ENCODE measurements at places on chromosomes 4 and X.

GRCh38 chrX:96314985-96315384 is 369.7 kb upstream of the DIAPH2 start:
- DNase-seq, result no peak

- DNase-seq, result no peak
These were observed 155.9 kb downstream of the APBB2 start for GRCh38 chr4:41058426-41058825.

GRCh38 chr4:2076908-2077536 is 17.9 kb downstream of the NAT8L start:
- DNase-seq, result no peak

DNA sequence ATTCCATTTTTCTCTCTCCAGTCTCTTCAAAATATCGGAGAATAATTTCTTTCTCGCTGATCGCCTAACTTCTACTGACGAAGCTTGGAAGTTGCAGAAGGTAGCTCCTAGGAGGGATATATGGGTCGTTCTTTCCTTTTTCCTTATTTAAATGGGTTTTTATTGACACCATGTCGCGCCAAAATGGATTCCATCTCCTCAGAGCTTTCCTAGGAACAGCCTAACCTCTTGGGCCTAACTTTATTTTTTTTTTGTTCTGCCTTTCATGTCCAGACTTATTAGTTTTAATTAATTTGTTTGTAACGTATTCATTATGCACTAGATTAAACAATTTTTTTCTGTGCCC is 359.4 kb upstream of the ZCCHC13 start:
- no peak for DNase-seq

- no peak for DNase-seq
These were observed 14.6 kb upstream of the SPRY1 start for GRCh38 chr4:123381996-123382395.

- no peak for DNase-seq
These were observed 755.4 kb upstream of the HTR2C start for GRCh38 chrX:113828470-113828869.

GRCh38 chr4:2470791-2471190 is 1.9 kb downstream of the RNF4 start:
- DNase-seq, result no peak

DNA sequence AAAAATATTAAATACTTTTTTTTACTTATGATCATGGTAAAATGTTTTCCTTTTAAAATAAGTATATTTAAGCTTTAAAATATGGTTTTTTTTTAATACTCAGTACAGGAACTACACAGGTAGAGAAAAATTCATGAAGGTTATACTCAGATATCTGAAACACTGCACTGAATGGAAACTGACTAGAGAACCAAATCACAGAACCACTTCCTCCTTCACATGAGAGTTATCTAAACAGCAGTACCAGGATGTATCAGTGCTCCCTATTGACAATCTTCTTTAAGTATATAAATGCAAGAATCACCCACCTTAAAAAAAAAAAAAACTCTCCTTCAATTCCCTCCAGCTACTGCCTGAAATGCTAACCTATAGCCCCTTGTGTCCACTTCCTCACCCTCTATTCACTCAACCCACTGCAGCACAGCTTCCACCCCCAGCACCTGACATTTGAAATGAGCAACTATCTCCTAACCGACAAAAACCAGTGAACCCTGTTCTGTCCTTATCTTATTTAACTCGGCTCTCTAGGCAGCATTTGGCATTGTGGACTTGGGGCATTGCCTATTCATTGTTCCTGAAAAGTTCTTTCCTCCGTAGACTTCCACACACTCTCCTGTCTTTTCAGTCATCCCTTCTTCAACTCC is 9.1 kb downstream of the SLC7A3 start:
- DNase-seq, result no peak

- no peak for DNase-seq
These were observed 325.8 kb downstream of the ARAP2 start for GRCh38 chr4:35918491-35918977.

- no peak for DNase-seq
These were observed 520 bp downstream of the ACOX3 start for GRCh38 chr4:8439914-8440491.

GRCh38 chrX:56763556-56764152 is 34.6 kb downstream of the NBDY start:
- DNase-seq, result no peak

- DNase-seq, result no peak
These were observed 25.4 kb upstream of the PPP1R2C start for GRCh38 chrX:42803320-42803719.

GRCh38 chrX:150365051-150365989 is 2.2 kb downstream of the MAMLD1 start:
- DNase-seq, result peak; percentile 11

DNA sequence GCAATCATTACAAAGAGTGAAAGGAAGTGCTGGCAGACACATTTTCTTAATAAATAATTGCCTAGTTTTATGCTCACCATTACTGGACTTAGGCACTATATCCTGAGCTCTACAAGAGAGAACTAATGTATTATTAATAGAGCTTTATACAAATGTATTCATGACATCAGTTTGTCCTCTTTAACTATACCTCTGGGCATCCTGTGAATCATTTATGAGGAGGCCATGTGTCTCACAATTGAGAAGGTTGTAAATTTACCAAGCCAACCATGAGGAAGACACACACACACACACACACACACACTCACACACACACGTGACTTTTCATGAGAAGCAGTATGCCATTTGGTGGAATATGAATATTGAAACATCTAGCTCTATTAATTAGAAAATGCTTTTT is 728.2 kb downstream of the ARAP2 start:
- no peak for DNase-seq

- DNase-seq, result no peak
These were observed 824 bp downstream of the TBC1D14 start for GRCh38 chr4:6910340-6910959.

- DNase-seq, result no peak
These were observed 12.7 kb downstream of the ART3 start for GRCh38 chr4:76087007-76087769.

DNA sequence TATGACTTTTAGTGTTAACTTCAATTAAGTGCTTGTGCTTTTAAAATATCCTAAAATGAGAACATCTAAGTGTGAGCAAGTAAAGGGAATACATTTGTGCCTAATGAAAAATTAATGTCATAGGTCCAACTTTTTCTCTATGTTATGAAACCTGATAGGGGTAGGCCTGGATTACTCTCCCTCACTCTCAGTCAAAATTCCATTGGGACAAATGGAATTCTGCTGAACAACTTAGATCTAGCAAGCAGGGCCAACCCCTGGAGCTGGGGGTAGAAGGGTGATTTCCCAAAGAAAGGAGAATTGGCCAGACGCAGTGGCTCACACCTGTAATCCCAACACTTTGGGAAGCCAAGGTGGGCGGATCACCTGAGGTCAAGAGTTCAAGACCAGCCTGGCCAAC is 67.4 kb downstream of the EDNRA start:
- DNase-seq, result no peak

- no peak for DNase-seq
These were observed 102.3 kb downstream of the F11 start for GRCh38 chr4:186368281-186368680.

GRCh38 chr4:185566972-185567371 is 31.7 kb upstream of the PDLIM3 start:
- DNase-seq, result no peak

DNA sequence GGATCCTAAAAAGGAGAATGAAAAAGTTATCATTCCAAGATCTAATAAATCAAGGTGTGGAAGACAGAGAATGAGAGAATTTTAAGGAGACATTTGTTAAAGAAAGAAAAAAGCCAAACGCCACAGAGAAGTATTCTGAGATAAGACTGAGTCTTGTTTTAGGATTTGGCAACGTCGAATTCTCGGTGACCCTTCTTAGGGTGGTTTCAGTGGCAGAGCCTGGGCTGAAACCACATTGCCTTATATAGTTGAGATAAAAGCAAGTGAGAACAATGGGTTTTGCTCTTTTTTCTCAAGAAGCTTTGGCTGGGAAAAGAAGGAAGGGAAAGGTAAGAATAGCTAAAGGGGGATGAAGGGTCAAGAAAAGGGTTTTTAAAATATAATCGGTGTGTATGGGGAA is 209.4 kb downstream of the VEGFC start:
- no peak for DNase-seq

DNA sequence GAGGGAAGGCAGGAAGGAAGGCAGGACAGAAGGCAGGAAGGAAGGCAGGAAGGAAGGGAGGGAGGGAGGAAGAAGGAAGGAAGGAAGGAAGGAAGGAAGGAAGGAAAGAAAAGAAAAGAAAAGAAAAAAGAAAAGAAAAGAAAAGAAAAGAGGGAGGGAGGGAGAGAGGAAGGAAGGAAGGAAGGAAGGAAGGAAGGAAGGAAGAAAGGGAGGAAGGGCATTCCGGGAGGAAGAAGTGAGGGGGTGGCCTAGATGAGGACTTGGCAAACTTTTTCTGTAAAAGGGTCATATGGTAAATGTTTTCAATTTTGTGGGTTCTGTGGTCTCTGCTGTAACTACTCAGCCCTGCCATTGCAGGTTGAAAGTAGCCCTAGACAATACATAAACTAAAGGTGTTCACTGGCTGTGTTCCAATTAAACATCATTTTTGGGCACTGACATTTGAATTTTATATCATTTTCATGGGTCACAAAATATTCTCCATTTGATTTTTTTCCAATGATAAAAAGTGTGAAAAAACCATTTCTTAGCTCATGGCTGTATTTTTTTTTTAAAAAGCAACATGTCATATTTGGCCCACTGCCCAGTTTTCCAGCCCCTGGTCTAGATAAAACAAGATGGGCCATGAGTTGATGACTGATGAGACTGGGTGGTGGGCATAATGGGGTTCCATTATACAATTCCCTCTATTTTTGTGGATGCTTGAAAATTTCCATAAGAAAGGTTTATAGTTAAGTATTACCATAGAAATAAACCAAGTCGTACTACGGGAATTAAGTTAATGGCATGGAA is 3.1 kb downstream of the ZNF630 start:
- DNase-seq, result no peak

DNA sequence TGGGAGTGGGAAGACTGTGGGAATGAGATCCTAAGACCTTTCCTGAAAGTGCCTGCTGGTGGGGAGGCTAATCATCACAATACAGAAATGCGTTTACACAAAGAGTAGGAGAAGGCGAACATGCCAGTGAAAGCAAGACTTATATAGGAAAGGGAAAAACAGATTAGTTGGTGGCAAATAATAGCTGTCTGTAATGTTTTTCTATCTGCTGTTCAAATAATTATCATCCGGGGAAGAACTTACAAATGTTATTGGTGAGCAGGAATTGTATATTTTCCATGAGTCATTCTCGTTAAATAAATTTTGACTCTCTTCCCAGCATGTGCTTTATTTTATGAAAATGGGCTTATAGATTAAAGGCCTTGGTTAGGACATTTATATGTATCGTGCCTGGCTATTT is 196.5 kb downstream of the ARHGAP10 start:
- DNase-seq, result no peak
